ENCODE measurements at places on chromosomes 3 and 15.

- DNase-seq: no peak
These were observed 4.4 kb upstream of the CA12 start for GRCh38 chr15:63385911-63386531.

DNA sequence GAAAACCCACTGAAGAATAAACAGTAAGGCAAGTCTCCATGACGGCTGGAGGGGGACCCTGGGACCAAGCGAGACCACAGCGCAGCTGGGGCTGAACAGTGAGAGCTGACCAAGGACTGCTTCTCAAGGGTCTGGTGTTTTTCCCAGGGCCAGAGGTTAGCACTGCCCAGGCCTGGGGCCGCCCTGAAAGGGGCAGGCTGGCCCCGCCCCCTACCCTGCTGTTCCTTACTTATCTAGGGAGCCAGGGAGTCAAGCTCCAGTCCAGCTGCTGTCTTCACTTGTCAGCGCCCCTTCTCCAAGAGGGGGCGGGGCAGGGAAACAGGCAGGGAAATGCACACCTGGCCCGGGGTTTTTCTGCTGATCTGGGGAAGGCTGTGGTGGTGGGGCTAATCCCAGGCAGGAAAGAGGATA, 51.6 kb upstream of the HACD2 start:
- no peak for DNase-seq

DNA sequence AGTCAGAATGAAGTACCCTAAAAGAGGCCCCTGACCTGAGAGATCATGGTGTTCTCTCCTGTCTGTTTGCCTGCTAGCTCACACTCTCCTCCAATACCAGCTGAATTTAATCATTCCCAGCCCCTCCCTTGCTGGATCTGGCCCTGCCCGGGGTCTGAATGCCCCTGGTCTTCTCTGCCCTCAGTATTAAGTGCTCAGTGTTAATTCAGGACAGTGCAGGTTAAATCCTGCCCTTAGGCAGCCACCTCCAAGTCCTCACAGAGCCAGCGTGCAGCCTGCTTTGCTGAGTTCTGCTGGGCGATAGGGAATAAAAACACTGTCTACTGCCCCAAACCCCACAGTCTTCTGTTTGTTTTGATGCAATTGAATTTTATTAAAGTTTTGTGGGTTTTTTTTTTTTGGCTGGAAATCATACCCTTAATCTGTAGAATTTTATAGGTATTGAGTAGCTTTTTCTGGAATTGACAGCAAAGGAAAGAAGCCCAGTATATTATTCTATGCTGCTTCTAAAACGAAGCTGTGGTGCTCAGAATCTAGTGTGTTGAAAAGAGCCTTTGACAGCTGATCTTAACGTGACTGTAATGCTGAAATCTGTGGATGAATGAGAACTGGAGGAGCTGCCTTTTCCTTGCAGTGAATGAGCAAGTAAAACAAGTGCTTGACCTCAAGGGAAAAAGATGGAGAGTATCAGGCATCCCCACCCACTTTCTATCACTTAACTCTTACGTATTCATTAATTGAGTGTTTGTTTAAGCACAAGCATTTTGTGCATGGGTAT, 12.3 kb upstream of the BDH1 start:
- DNase-seq: no peak

DNA sequence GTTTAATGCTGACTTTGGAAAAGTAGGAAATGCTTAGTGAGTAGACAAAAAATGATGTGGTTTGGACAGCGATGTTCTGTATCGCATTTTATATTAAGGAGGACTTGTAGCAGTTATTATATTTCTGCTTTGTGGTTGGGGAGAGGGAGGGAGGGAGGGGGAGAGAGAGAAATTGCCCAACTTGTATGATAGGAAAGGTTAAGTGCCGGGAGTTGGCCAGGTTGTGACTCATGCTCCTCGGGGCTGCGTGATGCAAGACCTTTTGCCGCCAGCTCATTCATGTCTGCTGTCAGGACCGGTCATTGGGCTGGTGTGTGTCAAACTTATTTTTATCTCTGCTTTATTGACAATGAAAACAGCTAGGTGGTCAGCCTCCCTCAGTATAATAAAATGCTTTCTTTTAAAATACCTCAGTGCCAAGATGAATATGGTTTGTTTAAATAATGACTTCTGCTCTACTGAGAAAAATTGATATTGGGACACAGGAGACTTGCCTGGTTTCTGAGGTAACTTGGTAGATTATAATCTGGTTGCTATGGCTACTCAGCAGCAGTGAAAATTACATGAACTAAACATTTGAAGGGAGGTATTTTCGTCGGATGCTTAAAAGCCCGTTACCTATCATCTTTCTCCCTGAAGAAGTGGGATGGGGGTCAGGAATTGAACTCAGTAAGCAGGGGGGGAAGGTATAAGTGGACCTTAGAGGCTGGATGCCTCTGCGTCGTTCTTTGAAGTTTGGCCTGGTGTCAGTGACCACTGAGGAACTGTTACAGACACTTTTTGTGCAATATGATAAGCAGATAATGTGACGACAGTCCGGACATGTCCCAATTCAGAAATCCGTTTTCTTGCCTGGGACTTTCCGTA, 90.7 kb downstream of the FNDC3B start:
- peak; percentile 56 for DNase-seq

- DNase-seq: no peak
These were observed 3.3 kb downstream of the CRABP1 start for GRCh38 chr15:78343276-78344060.

GRCh38 chr3:194856296-194856695, 170.6 kb downstream of the FAM43A start:
- DNase-seq: no peak

- DNase-seq: peak; percentile 68
These were observed 665 bp downstream of the GLB1 start for GRCh38 chr3:33096093-33096868.

DNA sequence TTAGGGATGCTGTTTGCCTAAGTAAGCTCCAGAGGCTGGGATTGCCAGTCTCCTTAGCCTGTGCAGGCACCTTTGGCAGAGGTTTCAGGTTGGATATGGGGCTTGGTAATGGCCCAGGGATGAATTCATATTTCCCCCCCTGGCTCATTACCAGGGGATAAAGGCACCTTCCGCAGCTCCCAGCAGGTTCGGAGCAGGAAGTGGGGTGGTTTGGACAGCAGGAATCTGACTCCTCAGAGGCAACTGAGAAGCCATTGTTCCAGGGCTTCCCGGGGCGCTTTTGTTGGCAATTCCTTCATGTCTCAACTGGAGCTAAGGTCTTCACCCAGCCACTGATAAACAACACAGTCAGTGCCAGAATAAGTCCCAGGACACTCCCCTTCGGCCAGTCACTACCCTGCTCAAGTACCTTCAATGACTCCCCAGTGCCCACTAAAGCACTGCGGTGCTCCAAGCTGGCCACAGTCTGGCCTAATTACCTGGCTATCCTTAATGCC, 85.3 kb upstream of the SLC6A6 start:
- no peak for DNase-seq

DNA sequence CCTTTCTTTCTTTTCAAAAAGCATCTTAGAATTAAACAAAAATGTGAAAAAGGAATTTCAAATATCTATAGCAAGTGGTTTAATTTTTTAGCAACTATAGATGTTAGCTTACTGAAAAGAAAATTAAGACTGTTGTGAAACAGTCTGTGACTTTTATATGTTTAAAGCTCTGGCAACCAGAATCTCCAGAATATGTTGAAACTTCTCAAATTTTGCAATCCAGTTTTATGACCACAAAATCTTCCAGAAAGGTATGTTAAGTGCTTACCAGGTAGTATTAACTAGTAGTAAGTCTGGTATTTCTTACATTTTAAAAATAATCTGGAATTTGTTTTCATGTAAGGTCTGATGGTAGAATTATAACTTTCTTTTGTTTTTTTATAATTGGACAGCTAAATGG, 235.0 kb downstream of the SLC9A9 start:
- no peak for DNase-seq

GRCh38 chr15:52653431-52653964, 25.7 kb downstream of the ATOSA start:
- DNase-seq: no peak

DNA sequence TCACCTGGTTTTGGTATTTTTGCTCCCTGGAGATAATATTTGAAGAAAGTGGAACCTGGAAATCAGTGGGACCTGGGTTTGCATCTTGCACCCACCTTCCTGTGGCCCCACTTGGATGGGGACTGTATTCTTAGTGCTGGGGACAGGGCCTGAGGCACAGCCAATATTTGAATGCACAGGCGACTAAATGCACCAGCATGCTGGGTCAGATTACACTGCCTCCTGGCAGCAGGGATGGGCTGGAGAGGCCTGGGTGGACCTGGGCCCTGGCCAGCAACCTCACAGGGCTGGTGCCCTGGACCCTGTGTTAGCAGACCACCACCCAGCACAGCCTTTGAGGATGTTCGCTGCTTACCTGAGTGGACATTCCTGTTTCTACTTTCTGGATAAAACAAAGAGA, 10.5 kb downstream of the ITIH4 start:
- no peak for DNase-seq

GRCh38 chr15:98983334-98983733, 24.3 kb downstream of the PGPEP1L start:
- DNase-seq: no peak

DNA sequence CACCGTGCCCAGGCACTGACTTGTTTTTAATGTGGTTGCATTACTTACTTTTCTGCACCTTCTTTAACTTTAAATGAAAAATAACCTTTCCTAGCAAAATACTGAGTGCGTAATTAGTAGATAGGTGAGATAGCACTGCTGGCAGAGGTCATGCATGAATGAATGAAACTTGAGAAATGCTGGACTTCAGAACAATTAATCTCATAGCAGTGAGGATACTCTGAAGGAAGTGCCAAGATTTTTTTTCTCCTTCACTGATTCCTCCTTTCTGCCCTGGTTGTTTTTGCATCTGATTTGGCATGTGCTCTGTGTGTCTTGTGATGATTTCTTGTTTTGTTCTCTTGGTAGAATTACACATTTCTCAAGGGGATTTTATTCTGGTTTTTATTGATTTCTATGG, 378.9 kb downstream of the PTPRG start:
- DNase-seq: no peak

DNA sequence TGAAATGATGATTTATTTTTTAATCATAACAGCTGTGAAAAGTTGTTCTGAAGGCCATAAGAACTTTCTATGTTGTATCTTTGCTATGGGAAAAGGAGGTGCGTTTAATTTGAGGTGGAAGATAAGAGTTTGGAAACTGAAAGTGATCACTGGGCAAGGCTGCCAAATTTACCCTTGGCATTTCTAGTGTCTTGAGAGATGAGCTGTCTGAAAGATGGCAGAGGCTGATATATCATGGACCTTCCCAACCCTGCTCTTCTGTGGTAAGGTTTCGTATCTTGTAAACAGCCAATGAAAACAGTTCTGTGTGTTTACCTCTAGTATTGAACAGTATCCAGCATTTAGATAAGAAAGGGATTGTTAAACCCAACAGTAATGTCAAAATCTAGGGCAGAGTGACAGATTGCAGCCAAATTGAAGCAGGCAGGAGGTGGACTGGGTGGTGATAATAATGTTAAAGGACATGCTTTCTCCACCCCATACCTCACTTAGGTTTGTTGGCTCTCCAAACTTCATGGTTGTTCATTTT, 15.8 kb upstream of the NFKBIZ start:
- no peak for DNase-seq

GRCh38 chr3:143529018-143529478, 319.2 kb downstream of the SLC9A9 start:
- peak; percentile 16 for DNase-seq

DNA sequence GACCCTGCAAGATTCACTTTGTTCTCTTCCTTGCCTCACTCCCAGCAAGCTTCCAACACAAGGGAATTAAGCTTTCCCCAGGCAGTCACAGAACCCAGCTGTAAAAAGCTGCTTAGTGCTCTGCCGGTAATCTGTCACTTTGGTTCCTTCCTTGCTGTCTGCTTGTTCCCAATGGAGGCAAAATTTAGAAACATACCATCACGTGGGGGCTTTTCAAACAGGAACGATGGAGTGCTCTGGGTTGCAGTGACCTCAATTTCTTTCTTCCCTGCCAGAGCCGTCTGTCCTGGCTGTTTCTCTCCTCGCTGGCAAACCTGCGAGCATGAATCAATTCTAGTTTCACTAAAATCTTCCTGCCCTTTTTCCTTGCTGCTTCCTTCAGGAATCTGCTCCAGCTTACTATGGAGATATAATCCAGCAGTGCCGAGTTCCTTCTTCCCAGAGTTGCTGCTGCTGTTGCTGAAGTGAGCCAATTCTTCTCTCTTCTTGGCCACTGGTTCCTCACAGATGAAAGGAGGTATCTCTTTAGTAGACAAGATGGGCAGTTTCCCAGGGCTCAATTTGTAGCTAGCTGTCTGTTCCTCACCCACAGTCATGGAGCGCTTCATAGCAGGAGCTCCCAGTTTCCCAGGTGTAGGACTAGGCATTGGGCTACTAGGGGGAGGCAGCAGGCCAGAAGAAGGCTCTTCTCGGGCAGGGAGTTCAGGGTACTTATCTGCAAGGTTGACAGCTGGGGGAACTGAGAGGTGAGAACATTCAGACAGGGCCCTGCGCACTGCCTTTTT, 88.1 kb downstream of the DHX30 start:
- no peak for DNase-seq

GRCh38 chr15:57079931-57080620, 161.6 kb downstream of the TCF12 start:
- DNase-seq: no peak

DNA sequence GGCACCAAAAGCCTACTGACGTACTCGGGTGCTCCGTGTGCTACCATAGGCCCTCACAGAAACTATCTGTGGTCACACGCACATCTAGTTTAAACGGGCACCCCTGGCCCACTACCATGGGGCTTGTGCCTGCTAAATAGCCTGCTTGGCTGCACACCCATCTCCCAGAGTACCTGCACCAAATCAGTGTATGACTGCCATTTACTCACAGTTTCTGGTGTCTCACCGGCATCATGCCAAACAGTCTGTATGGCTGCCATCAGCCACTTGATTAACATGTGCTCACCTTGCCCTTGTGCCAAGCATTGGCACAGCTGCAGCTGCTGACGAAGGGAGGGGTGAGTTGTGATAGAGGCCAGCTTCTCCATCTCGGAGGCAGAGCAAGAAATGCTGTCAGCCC, 232.7 kb downstream of the IGSF11 start:
- DNase-seq: no peak

- no peak for DNase-seq
These were observed 95.8 kb downstream of the RAP2B start for GRCh38 chr3:153257673-153258351.

DNA sequence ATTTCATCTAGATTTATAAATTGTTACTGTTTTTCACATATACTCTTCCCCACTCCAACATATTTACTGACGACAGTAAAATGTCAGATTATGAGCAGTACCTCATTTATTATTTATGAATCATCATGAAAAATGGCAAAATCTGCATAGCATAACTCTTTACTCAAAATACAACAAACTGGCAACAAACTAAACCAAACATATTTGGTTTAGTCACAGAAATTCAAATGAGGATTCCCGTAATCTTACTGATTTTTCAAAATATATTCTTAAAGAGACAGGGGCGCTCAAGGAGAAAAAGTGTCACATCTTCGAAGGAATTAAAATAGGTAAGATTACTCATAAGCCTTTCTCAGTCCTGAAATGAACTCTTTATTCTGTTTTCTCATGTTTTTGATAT, 3.0 kb upstream of the GPR87 start:
- no peak for DNase-seq

- no peak for DNase-seq
These were observed 47.3 kb upstream of the TCF12 start for GRCh38 chr15:56871185-56871584.

Data from activated naive CD4-positive, alpha-beta T cell treated with anti-CD3 and anti-CD28 coated beads for 36 hours (primary cell).